HS-27A (cell line): ENCODE measurements at places on chromosomes 7 and 10.

GRCh38 chr7:83547526-83547925, 101.4 kb downstream of the SEMA3E start:
- no peak for DNase-seq

DNA sequence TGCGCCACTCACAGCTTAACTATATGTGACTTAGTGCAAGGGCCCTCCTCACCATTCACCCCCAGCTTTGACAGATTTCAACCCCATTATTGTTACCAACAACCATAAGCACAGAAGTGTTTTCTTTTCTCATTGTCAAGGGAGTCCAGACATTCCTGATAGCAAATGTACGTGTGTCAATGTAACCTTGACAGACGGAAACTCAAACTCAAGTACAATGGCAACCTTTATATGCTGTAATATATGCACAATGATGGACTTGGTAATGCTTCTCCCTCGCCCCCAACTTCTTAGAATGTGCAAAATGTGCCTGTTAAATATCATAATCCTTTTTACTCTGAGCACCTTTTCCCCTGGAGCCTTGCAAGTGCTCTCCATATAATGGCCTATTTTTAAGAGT, 34.7 kb downstream of the CYCS start:
- DNase-seq, result no peak

GRCh38 chr10:118963933-118964332, 65.6 kb upstream of the NANOS1 start:
- DNase-seq, result no peak

DNA sequence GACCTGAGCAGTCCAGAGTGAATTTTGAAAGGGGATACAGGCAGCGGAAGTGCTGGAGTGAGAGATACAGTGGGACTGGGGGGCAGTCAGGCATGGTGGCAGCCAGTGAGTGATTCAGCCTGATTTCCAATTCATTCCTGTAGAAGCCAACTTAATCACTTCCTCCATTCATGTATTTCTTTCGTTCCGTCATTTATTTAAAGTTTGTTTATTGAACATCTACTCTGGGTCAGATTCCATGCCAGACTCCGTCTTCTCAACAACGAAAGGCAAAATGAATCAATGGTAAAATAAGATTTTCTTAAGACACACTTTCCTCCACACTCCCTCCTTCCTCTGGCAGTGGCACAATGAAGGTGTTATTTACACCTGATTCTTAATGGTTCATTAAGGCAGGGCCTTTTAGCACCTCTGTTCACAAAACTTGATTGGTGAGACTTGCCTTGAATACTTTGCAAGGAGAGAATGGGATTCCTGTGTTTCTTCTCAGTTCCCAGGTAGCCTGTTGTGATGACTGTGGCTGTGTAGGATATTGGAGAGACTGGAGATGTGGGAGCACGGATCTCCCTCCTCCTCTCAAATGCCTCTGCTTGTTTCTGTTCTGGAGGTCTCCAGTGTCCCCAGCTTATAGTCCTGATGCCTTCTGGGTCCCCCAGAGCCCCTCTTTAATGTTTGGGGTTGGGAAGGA, 27.9 kb downstream of the ADCYAP1R1 start:
- no peak for DNase-seq

GRCh38 chr10:107834706-107835105, 670.2 kb upstream of the SORCS1 start:
- DNase-seq, result no peak

DNA sequence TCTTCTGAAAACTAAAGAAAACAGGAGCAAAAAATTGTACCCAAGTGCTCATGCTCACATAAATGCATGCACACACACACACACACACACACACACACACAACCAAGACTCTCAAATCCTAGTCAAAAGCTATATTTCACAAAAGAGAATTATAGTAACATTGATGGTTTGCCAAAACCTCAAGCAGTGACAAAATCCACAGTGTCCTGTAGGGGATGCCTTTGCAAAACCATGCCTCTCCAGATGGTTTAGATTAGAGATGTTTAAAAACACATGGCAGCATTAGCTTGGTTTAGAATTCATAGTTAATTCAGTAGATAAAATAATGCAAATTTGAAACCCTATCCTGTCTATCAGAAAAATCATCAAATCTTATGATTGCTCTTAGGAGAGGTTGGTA, 232.2 kb downstream of the DYNC1I1 start:
- DNase-seq, result no peak

DNA sequence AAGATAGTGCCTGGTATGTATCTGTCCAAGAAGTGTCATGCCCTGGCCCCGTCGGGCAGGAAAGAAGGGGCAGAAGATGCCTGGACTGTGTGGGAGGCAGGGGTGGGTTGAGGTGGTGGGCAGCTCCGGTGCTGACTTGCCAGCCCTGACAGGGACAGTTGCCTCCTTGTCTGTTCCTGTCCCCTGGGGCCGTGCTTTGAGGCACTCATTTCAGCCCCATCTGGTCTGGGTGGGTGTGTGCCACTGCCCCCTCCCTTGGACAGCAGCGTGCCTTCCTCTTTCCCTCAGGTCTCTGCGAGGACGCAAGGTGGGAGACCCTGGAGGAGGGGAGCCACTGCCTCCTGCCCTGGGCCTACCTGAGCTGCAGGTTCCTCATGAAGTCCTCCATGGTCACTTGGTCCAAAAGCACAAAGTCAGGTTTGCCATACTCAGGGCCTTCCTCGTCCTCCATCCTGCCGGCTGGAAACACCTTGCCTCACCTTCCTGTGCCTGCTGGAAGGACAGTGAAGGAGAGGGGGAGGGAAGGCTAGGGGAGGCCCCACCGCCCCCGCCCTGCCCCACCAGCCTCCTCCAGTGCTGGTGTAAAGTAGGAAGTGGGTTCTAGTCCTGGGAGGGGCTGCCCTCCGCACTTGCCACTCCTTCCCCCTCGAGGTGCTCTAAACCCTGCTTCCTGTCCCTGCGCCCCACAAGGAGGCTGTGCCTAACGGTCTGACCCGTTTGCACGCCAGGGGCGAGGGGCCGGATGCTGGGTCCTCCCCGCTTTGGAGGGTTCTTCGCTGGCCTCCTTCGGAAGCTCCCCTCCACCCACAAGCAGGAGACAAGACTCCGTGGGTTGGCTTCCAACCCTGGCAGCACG, at the start of gene MYO1G:
TSS of gene MYO1G (minus strand) at position 505 of the 856 bp plus-strand sequence. CDS start at position 451, 54 bp downstream.
- DNase-seq, result no peak

DNA sequence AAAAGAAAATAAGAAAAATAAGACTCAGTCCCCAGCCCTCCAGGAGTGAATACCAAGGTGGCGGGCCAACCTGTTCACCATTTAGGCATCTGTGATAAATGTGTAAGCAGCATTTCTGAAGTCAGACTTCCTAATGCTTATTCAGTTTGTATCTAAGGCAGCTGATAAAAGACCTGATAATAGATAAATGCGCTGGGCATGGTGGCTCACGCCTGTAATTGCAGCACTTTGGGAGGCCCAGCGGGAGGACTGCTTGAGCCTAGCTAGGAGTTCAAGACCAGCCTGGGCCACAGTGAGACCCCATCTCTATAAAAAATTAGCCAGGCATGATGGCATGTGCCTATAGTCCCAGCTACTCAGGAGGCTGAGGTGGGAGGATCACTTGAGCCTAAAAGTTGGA, 103.6 kb downstream of the SPDYE5 start:
- DNase-seq, result no peak

DNA sequence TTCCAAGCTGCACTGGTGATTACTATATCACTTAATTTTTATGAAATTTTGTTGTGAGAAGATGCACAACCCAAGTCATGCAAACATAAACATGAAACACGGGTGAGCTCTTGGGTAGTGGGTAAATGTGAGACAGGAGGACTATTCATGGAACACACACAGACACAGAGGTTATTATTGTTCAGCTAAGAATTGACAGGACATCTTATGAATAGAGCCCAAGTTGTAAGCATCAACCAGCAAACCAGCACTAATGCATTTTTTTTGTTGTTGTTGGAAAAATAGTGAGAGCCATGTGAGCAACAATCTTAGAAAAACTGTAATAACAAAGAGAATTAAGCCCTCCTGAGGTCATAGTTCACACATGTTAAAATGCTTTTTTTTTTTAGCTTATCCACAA, 1179.7 kb downstream of the GATA3 start:
- no peak for DNase-seq

GRCh38 chr7:74042746-74043522, 15.0 kb downstream of the ELN start:
- no peak for DNase-seq

DNA sequence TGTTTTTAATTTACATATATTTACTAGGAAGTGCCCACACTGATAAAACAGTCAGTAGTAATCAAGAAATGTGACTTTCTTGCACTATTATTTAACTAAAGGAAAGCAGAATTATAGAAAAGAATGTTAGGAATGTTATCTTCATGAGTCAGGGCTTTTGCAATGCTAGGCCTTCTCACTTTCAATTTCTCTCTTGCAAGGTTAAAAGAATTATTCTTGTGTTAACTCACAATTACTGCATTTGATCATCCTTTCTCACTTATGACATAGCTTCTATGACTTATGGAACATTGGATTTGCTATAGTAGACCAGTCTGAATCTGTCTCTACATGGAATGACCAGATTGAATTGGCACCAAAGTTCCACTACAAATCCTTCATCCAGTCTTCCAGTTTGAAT, 192.4 kb downstream of the SDK1 start:
- DNase-seq, result no peak

DNA sequence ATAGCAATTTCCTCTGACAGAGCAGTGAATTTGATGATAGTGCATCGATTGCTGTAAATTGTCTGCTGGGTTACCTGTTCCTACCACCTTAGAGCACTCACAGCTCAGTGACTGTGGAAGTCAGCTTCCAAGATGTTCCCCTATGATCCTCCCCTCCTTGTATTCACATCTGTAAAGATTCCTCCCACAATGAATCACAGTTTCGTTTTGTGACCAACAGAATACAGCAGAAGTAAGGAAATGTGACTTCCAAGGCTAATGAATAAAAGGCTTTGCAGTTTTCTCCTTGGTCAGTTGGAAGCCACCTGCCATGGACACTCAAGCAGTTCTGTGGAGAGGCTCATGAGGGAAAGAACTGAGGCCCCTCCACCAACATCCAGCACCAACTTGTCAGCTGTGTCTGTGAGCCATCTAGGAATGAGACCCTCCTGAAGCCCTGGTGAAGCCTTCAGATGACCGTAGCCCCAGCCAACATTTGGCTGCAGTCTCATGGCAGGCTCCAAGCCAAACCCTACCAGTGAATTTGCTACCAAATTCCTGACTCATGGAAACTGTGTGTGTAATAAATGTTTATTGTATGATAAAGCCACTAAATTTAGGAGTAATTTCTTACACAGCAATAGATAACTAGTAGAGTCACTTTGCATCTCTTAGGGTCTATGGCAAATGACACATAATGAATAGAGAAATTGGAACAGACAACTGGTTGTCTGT, 309.5 kb upstream of the NPVF start:
- DNase-seq, result no peak

- no peak for DNase-seq
Observed at GRCh38 chr7:95536656-95537311, 51.0 kb downstream of the ASB4 start.

GRCh38 chr10:2137549-2138174, 400.3 kb upstream of the ADARB2 start:
- no peak for DNase-seq

DNA sequence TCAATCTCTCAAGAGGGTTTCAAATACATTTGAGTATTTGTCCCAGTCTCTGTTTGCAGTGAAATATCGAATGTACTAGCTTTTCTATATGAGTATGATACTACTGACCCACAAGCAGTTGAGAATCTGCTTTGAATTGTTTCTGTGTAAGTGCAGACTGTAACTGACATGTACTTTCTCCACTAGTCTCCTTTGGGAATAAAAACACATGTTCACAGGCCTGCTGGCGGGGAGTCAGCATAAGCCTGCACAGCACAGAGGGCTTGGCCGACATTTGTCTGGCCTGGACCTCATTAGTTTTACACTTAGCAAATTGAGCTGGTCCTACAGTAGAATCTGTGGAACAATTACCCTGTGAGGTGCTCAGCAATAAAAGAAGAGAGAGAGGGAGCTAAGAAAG, 72.6 kb downstream of the ITGB8 start:
- DNase-seq, result no peak

- no peak for DNase-seq
Observed at GRCh38 chr7:32275216-32276009, 205.2 kb upstream of the PDE1C start.

DNA sequence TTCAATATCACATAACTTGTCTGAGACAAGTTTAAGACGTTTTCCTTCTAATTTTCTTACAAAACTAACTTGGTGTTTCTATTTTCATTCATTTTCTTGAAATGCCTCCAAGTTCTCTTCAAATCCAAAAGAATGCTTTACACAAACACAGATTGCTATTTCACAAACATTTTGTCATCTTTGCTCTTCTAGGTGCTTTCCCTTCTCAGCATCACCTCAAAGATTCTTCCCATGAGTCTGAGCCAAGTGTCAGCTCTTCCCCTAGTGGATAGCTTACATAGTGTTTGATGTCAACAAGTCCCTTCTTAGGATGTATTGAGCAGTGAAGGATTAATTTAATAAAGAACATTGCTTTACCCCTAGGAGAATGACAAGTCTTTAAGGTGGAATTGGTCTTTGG, 38.1 kb upstream of the SEMA3A start:
- no peak for DNase-seq

GRCh38 chr7:120718361-120718760, 139.6 kb downstream of the TSPAN12 start:
- no peak for DNase-seq

DNA sequence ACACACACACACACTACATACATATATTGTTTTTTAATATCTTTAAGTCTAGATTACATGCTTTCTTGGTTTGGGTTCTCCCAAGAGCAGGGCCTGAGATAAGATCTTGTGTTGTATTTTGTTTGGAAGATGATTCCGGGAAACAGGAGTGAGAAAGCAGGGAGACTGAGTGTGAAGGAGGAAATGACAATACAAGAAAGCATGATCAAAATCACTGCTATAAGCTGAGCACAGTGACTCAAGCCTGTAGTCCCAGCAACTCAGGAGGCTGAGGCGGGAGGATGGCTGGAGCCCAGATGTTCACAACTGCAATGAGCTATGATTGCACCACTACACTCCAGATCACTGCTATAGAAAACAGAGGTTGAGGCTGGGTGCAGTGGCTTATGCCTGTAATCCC, 267.6 kb downstream of the SKIDA1 start:
- no peak for DNase-seq

- DNase-seq, result no peak
Observed at GRCh38 chr7:135758531-135758932, 9.9 kb upstream of the FAM180A start.

DNA sequence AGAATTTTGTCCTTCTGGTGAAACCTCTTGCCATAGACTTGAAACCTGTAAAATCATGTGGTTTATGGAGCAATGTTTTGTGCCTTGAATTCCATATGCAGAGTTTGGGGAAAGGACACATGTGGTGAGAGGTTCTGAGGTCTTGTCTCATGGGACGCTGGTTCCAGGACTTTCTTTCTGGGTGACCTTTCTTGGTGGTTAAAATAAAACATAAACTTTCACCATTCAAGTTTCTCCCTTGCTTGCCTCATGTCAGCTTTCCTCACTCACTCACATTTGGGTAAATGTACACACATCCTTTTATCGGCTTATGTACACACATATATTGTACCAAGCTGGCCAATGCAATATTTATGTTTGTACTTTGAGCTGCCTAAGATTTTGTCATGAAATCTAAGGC, 144.9 kb upstream of the CELF2 start:
- DNase-seq, result no peak

- no peak for DNase-seq
Observed at GRCh38 chr10:36002445-36002844, 360.3 kb upstream of the FZD8 start.

- DNase-seq, result no peak
Observed at GRCh38 chr7:43569424-43569823, 13.5 kb upstream of the STK17A start.
